ENCODE measurements at places on chromosomes 7 and 10.

DNA sequence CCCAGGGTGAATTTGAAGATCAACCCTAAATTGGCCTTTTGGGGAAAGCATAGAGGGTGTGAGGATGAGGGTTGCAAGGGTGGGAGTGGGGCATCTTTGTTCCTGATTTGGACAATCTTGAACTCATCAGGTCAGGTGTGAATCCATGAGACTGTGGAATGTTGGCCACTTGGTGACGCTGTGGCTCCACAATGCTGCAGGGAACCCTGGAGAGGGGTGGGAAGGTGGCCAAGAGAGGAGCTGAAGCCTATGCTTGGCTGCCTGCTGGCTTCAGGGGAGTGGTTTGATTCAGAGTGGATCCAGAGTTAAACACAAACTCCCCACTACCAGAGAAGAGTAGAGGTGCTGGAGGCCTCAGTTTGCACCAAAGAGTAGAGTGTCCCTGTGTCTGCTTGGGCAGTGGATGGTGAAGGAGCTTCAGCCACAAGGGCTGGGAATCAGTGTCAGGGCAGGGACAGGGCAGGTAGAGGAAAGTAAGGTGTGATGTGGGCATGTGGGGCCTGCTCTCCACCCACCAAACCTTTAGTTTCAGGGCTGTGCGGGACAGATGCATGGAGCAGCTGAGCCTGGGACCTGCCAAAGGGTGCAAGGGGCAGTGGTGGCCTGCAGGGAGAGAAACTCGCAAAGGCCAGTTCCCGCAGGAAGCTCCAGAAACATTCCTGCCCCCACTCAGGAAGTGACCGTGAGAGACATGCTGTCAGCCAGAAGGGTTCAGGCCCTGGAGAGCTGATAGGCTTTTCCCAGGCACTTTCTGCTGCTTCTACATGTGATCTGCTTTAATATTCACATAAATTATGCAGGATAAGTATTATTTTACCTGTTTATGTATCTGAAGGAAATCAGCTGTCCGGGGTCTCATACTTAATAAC is 81.0 kb upstream of the PRSS58 start:
- DNase-seq = peak; percentile 71

- DNase-seq = no peak
Observed at GRCh38 chr7:3033581-3033980, 10.1 kb downstream of the CARD11 start.

GRCh38 chr7:78568690-78569089 is 770.1 kb downstream of the PHTF2 start:
- DNase-seq = no peak

DNA sequence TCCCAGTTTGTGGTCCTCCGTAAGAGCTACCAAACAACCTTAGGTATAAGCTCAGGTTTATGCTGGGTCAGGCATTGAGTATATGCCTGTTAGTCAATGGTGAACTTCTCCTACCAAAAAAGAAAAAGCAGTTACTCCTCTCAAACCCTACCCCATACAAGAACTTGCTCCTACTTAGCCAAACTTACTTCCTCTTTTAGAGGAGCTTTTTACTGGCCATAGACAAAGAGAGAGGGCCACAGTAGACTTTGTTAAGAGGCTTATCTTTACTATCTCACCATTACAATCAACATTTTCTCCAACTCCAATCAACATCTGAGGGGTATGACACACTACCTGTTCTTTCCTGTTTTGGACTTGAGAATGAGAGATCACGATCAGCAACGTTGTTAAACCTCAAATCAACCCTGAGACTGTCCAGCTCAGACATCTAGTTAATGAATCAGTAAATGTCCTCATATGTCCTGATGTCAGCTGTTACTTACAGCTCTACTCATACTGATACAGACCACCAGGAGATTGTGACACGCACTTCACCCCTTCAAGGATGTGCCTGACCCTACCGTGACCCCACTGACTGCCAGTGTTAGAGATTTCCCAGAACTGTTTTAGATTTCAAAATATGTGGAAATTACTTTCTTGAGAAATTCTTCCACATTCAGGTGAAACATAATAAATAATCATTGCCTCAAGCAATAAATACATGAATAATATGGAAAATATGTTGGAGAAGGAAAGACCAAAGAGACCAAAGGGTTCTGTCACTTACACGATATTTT is 18.4 kb upstream of the CCDC71L start:
- peak; percentile 96 for DNase-seq

DNA sequence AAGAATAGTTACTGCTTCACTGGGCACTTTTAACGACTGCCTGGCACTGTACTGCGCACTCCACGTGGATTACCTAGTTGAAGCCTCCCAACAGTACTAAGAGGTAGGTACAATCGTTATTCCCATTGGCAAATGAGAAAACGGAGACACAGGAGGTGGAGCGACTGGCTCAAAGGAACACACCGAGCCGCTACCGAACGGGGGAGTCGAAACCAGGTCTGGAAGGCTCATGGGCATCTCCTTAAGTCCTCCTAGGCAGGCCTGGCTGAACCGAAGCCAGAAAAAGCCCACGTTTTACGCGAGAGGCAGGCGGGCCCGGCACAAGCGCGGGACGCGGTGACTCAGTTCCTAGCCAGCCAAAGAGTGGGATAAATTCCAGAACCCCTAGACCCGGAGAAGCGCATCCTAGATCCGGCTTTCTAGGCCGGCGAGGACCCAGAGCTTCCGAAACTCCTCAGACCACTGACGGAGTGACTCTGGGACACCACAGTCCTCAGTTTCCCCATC is 472 bp downstream of the PDAP1 start:
- peak; percentile 68 for DNase-seq

DNA sequence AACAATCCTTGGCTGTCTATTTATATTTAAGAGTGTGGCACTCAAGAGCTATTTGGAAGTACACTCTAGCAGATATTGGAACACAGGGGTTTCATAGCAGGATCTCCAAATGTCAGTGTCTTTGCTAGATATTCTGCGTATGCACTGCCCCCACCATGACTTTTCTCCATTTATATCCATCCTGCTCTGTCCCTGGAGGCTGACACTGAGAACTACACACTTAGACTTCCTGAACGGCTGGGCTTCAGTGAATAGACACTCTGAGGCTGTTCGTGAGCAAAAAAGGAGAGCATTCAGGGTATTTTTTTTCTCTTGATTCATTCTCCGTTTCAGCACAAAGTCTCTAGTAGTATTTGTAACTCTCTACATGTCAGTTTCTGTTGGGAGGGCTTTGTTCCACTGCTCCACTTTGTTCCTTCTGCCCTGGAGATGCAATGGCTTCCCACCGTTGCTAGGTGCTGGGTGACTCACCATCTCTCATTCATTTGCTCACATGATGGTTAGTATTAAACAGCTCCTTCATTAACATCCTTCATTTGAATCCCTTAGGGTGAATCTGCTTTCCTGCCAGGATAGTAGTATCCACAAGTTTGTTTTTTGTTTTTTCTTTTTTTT is 155.9 kb upstream of the SLC13A1 start:
- DNase-seq = peak; percentile 45

GRCh38 chr10:69317175-69317604 is 38.9 kb downstream of the HK1 start:
- no peak for DNase-seq

- DNase-seq = no peak
Observed at GRCh38 chr10:6009150-6009549, 31.8 kb upstream of the IL15RA start.

- DNase-seq = no peak
Observed at GRCh38 chr7:4273566-4274230, 408.4 kb upstream of the FOXK1 start.

- peak; percentile 37 for DNase-seq
Observed at GRCh38 chr7:90645784-90646183, 49.7 kb downstream of the CDK14 start.

GRCh38 chr10:20682782-20683181 is 214.3 kb downstream of the NEBL start:
- DNase-seq = no peak

DNA sequence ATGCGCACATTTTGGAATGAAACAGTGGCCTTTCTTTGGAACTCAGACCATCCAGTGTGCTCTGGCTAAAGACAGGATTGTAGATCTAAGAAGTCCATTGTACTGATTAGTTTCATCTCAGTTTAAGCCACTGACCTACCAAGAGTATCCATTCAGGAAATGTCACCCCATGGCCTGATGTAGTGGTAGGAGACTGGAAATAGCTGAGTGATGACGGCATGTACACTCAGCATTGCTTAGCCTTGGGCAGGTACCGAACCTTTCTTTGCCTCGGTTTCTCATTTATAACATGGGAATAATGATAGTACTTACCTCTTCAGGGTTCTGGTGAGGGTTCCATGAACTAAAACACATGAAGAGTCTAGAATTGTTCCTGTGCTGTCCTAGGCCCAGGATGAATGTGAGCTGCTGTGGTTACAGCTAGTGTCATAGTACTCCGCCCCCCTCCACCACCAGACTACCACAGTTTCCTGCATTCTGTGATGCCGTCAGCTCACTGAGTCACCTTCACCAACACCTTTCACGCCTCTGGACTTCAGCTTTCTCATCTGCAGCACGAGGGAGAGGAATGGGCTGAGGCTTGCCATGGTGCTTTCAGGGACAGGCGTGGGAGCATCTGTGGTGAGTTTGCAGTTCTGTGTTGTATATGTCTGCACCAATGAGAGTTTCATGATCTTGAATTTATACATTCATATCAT is 484.0 kb upstream of the GALNT17 start:
- peak; percentile 91 for DNase-seq

- peak; percentile 87 for DNase-seq
Observed at GRCh38 chr10:25059990-25060389, 43.6 kb downstream of the THNSL1 start.

- DNase-seq = no peak
Observed at GRCh38 chr7:128052404-128052803, 21.2 kb upstream of the LRRC4 start.

- peak; percentile 39 for DNase-seq
Observed at GRCh38 chr10:20085115-20085514, 268.9 kb downstream of the PLXDC2 start.

DNA sequence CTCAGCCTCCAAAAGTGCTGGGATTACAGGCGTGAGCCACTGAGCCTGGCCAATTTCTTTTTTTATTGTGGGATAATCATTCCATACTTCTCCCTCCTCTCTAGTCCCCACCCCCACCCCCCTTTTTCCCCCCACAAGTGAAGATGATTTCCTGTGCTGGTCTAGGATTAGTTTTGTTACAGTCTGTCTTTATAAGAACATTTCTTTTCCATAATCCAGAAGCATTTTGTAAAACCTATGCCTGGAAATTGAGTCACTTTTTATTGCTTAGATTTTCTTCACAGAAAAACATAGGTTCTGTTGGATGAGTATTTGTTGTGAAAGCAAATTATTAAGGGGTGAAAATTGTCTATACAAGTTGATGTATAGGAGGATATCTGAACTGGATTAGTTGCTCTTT is 98.9 kb downstream of the KAT6B start:
- DNase-seq = no peak

GRCh38 chr7:22137466-22137865 is 191.8 kb upstream of the CDCA7L start:
- DNase-seq = no peak

- DNase-seq = peak; percentile 62
Observed at GRCh38 chr7:112009081-112009480, 197.1 kb downstream of the DOCK4 start.

DNA sequence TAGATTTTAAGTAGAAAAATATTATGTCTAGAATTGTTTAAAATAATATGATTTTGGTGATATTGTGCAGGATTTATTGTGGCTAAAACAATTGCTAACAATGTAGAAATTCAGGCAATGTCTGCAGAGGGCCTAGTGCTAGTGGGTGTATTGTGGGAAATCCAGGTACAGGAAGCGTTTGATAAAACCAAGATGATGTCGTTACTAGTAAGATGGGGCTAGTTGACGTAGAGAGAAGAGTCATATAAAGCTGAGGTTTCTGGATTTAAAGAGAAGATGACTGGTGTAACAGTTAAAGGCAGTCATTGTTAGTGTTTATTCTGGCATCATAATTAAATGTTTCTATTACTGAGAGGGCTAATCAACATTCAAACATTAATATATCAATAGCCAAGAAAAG is 43.5 kb downstream of the ADK start:
- DNase-seq = peak; percentile 18

DNA sequence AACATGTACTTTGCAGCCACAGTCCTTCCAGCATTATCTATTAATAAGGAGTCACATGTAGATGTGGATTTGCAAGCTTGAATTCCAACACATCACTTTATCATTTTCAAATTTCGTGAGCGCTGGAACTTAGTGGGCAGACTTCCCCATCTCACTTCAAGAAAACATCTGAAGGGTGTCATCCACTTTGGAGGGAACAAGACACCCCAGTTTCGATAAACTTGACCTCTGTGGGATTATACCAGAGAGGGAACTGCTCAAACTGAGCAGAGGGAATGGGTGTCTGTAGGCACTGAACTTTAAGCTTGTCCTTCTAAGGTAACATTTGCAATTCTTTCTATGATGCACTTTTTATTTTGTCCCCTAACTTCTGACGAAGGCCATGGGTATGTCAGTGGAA is 27.5 kb downstream of the ADRB1 start:
- no peak for DNase-seq

DNA sequence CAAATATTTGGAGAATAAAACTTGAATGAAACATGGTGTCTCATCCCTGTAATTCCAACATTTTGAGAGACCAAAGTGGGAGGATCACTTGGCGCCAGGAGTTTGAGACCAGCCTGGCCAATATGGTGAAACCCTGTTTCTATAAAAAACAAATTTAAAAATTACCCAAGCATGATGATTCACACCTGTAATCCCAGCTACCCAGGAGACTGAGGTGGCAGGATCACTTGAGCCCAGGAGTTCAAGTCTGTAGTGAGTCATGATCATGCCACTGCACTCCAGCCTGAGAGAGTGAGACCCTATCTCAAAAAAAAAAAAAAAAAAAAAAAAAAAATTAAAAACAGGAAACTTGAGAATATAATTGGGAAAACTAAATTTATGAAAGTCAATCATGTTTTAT is 481.1 kb downstream of the SEMA3D start:
- DNase-seq = peak; percentile 68

- peak; percentile 41 for DNase-seq
Observed at GRCh38 chr7:129951226-129952085, 1.3 kb downstream of the UBE2H start.

DNA sequence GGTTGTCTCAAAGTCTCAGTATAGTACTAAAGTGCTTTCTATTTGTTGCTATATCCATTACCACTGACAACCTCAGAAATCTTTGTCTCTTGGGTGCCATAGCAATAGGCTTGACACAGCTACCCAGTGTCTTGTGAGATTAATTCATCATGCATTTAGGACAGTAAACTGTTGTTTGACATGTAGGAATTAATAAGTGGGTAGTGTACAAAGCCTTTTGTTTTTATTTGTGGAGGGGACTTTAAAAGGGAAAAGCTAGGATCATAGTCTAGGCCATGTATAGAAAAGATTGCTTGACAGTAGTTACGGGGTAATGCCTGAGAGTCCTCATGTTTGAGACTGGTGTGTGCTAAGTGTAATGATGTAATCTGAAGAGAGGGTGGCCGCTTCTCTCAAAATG is 102.6 kb upstream of the AGR3 start:
- DNase-seq = no peak
